Stimulated activated CD8-positive, alpha-beta memory T cell treated with anti-CD3 and anti-CD28 coated beads, Interleukin-2, amount 100 ng/mL, for 1 hour (primary cell): ENCODE measurements at places on chromosomes 2 and 18.

DNA sequence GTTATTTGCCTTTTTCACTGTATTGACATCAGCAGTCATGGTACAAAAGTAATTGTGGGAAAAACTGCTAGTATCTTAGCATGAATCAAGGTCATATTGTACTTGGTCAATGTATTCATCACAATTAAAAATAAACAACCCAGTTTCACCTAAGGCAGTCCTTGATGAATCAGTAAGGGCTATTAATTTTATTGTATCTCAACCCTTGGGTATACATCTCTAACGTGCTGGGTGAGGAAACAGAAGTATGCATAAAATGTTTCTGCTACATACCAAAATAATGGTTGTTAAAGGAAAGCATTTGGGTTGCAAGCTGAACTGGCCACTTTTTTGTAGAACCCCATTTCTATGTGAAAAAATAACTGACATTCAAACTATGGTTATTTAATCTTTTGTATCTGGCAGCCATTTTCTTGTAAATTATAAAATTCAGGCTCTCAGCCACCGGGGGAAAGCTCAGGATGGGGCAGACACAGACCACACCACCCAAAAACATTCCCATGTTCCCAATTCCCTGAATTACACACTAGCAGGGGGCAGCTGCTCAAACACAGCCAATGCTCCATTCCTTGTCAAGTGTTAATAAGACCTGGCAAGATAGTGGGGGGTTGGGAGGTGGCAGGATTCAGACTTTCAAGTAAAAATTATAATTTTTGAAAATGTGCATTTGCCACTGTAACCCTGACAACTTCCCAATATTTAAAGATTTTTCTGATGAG lies 49.3 kb downstream of the OLA1 start:
- DNase-seq: no peak

DNA sequence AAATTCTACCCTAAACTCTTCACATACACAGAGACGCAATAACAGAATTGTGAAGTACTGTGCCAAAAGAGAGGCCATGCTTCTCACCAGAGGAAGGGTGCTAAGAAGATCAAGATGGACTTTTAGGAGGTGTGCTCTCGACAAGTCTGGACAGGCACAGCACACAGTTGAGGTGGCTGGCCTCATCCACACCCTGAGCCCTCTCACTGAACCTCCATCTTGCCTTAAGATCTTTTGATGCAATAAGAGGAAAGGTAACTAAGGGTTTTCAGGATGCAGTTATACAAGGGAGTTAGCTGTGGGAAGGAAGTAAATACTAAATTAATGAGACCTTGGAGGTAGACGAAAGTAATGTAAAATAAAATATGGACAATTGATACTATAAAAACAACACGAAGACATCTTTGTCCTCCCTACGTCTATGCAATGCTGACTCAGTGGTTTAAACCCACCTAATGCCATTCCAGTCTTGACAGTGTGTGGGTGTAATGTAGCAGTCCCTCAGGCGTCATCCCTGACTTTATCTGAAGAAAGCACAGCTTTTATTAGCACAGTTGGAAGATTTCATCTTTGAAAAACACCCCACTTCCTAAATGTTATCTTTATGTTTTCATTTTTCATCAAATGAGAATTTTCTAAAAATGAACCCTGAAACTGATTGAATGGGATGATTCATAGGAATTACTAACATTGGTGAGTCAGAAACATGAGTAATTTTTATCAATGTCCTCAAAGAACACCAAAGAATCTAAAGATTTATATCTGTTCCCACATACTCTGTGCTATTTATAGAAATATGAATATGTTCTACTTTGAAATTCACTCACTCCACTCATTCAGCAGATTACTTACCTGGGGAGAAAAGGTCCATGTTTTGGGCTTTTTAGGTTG lies 34.0 kb upstream of the MALL start:
- no peak for DNase-seq

DNA sequence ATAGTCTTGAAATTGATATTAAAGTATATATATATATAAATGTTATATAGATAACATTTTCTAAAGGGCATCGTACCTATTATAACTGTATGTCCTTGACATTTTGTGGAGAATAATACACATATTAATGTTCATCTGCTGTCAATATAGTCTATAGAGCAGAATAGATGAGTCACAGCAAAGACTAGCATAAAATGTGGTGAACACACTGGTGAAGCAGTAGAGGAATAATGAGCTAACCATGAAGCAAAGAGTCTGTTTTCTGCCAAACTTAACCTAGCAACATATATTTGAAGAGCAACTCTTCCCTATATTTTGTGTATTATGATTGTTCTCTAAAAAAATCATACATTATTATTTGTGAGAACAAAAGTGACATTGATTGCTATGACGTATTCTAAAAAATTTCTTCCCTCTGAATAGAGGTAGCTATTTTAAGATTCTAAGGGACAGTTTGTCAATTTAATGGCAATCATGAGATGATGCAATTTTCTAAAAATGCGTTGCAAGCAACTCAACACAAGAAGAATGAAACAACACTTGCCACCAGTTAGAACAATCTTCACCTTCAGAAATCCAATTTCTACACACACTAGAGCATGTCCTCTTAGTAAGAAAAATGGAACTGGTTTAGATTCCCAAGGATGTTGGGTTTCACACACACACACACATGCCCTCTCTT lies 22.0 kb downstream of the DOCK10 start:
- no peak for DNase-seq

DNA sequence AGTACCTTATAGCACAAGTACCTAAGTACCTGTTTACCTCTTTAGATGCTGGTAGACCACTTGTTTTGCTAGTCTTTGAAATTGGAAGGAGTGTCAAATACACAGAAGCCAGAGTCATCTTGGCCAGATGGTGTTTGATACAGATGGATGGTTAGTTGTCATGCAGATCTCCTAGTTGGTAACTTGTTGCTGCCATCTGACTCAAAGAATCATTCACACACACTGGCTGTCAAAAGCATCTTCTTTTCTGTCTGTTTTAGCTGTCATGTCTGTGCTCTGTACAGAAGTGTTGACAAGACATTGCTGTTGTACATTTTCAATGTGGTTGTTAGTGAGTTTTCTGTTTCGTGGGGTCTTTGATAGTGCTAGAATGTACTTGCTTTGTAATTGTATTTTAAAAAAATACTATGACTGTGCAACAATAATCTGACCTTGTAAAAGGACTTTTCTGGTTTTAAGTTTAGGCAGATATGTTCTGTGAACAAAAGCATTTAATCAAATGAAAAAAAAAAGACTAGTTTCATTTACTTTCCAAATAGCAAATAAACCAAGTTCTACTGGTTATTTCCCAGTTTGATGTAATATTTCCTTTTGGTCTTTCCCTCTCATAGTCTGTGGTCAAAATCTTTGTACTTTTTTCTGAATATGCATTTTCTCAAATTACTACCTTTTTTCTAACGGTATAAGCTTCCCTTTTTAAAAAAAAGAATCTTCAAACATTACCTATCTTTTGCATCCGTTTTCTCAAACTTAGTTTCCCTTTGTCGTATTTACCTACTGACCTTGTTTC lies 39.9 kb downstream of the TANK start:
- DNase-seq: no peak

DNA sequence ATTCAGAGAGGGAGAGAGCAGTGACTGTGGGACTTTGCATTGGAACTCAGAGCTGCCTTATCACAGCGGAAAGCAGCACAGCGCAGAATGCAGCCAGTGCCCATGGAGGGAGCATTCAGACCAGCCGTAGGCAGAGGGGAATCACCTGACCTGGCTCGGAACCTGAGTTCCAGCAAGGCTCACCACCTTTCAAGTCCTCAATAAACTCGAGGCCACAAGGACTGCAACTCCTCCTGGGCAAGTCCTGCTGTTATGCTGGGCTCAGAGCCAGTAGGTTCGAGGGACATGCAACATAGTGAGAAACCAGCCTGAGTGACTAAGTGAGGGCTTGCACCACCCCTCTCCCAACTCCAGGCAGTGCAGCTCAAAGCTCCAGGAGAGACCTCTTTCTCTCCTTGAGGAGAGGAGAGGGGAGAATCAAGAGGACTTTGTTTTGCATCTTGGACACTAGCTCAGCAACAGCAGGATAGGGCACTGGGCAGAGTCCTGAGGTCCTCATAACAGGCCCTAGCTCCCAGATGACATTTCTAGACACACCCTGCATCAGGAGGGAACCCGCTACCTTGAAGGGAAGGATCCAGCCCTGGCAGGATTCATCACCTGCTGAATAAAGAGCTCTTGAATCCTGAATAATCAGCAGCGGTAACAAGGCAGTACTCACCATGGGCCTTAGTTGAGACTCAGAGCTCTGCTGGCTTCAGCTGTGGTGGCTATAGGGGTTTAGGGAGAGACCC lies 136.8 kb upstream of the OTOS start:
- DNase-seq: no peak

GRCh38 chr18:29161429-29161828 lies 984.5 kb upstream of the CDH2 start:
- no peak for DNase-seq

- DNase-seq: no peak
These were observed 277.5 kb downstream of the DYSF start for GRCh38 chr2:71730785-71731383.

DNA sequence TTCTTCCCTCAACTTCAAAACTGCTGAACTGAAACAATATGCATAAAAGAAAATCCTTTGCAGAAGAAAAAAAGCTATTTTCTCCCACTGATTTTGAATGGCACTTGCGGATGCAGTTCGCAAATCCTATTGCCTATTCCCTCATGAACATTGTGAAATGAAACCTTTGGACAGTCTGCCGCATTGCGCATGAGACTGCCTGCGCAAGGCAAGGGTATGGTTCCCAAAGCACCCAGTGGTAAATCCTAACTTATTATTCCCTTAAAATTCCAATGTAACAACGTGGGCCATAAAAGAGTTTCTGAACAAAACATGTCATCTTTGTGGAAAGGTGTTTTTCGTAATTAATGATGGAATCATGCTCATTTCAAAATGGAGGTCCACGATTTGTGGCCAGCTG lies 8.4 kb downstream of the HOXD8 start:
- DNase-seq: no peak

- no peak for DNase-seq
These were observed 392.4 kb downstream of the TXNL1 start for GRCh38 chr18:56245866-56246580.

- DNase-seq: no peak
These were observed 52.2 kb downstream of the ACKR3 start for GRCh38 chr2:236621786-236622185.

DNA sequence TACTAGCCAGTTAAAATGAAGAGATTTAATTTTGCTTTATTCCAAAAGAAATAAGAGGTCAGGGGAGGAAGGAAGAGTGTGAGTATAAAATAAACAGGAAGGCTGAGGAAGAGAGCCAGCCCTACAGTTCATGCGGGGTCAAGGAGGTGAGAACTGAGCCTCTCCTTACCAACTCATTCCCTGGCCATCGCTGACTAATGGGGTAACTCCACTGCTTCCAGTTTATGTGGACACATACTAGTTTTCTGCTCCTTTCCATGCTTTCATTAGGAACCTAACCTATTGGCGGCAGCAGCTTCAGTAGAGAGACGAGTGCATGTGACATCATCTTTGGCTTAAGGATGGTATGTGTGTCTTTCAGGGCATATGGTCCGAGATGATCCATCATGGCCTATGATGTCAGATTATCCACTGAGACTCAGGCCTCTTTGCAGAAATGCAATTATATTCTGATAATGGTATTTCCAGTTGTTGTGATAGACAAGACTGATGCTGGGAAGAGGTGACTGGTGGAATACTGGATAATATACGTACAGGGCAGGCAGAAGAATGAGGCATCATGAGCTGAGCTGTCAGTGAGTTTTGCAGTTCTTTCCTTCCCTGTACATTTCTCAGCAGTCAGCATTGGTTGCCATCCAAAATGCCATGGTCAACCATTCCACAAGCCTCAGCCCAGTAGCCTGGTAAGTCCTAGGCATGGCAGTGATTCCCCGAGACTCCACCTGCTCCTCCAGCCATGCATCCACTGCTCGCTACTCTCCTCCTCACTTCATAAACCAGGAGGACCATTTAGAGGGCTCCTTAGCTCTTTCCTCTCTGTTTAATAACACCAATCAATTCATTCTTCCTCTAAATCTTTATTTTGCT lies 184.6 kb upstream of the OSR1 start:
- DNase-seq: no peak

DNA sequence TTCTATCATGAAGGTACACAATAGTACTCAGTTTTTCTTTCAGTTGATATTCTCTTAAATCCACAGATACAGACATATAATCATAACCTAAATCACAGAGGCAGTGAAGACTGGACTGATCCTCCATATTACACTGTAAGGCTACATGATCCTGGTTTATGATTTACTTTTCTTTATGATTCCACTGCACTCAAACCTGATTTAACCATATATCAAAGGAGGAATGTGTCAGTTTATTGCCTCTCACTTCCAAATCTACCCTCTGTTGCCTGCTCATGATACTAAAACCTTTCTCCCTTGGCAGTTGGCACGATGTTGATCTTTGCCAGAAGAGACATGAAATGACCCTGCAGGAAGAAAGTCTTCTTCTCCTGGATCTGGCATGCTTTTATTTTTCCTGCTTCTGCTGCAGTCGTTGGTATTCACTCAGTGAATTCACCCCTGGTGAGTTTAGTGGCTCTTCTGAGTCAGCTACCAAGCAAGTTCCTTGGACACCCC lies 426.4 kb downstream of the MBD2 start:
- no peak for DNase-seq

DNA sequence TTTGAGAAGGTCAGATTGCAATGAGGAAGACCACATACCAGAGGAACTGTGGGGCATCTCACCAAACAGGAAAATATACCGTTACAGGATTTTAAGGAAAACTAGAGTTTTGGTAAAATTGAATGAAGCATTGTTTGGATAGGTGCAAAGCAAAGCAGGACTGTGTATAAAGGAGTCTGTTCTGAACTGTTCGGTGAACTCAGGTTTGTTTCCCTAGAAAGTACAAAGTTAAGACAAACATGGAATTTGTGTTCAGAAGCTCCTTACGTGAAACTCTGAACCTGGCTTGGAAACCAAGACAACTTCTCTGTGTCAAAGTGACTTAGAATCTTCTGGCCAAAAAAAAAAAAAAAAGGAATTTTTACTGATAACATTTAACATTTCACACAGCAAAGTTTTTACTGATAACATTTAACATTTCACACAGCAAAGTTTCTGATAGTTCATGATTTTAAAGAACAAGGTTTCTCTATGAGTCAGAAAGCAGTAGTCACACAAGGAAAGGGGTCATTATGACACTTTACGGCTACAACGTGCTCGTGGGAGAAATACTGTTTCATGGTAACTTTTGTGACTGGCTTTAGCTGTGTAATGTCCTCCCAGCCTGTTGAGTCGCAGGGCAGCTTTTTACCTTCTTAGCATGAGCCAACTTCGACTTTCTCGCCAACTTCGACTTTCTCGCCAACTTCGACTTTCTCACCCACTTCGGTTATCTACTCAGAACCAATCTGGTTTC lies 21.2 kb upstream of the TET3 start:
- no peak for DNase-seq
